GM13977 (cell line): ENCODE measurements at places on chromosomes 6 and 20.

GRCh38 chr6:159093609-159094443 lies 49.0 kb upstream of the TAGAP start:
- no peak for DNase-seq

DNA sequence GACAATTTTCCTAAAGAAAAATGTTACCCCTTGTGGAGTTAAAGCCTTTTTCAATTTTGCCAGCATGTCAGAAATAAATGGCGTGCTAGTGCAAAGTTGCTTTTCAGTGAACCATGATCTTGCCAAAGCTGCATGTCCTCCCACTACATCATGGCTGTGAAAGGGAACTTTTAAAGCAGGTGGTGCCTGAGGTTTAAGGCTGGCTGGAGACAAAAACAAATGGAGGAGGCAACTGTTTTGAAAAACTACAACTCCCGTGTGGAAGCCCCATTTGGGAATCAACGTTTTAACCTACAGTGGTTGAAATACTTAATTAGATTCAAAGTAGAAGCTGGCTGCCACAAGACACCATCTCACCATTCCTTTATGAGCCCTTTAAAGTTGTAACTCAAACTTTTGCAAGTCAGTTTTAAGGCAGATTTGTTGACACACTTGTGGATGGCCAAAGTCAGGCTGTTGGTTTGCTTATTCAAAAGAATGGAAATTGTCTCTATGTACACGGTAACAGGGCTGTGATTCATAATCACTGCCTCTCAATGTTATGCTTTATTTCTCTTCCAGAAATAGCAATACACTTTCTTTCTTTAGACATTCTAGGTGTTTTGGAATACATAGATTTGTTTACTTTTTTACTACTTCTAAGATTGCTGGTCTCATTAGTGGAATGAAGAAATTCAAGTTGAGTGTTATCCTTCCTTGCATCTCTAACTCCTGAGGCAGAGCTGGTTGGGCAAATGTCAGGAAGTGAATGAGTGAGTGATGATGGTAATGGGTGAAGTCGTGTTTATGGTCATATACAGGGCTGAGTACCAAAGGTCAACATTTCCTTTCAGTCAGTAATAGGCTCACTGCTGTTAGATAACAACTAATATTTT lies 196.4 kb upstream of the GMDS start:
- DNase-seq, result no peak

DNA sequence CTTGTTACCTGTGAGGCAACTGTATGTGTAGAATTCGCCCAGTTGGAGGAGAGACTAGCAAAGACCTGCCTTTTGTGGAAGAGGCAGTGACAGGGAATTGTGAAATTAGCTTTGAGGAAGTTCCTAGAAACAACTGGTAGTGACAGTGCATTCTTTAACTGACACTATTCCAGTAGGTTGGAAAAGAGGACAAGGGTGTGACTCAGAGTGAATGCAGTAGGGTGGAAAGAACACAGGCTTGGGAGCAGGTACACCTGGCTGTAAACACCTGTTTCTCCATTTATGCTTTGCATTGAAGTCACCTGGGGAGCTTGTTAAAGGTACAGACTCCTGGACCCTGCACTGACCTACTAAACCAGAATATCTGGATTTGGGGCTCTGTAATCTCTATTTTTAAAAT lies 295.7 kb downstream of the PHACTR1 start:
- no peak for DNase-seq

- DNase-seq, result no peak
Measured at GRCh38 chr20:39775110-39775509, 813.0 kb downstream of the DHX35 start.

DNA sequence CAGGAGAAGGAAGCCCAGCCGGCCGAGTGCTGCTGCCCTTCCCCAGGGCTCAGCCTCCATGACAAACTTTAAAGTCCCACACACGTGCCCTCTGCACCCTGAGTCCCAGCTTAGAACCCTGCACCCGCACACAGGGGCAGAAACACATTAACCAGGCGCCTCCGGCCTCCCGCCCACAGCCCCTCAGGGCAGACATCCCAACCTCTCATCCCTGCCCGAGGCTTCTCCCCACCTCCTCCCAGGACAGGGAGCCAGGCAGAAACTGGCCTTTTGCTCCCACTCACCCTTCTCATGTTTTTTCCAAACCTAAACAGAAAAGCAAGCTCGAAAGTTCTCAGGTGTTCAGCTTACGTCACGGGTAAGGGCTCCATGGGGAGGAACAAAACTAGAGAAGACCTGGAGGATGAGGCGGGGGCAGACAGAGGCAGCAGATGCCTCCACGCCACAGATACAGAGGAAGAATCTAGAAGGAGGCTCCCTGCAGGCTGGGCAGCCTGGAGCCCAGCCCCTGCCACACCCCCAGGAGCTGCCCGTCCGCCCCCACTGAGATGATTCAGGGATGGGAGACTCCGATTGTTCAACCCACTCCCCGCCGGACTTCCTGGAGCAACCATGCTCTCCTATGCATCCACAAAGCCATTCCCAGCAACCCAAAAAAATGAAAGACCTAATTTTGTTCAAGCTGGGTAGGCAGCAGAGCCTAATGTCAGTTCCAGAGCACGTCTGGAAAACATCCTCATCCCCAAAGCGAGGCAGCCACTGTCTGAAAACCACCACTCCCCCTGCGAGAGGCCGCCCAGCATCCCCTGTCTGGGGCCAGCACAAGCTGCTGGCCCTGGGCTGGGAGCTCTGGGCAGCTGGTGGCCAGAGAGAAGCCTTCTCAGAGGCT lies 8.8 kb downstream of the KCNQ2 start:
- no peak for DNase-seq

DNA sequence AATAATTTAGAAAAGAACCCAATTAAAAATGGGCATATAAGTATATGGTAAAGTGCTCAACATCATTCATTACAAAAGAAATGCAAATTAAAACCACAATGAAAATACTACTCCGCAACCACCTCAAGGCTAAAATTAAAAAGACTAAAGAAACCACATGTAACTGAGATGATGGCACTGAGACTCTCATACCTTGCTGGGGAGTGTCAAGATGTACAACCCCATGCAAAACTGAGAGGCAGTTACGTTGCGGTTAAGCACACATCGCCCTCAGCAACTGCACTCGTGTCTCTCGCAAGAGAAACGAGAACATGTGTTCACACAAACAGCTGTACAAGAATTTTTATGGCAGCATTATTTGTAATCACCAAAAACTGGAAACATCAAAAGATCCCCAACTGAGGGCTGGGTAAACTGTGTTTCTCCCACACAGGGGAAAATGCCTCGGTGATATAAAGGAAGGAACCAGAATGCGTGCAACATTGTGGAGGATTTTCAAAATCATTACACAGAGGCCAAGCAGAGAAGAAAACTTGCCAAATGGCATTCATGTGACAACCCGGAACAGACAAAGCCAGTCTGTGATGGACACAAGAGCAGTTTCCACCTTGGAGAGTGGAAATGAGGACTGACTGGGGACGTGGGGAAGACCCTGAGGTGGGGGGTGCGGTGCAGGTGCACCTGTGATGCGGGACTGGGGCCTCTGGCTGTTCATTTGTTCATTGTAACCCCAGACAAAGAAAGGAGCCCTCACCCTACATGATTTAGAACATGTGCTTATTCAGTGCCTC lies 144.9 kb downstream of the WDR27 start:
- DNase-seq, result peak; percentile 85

GRCh38 chr6:166045860-166046200 lies 121.8 kb downstream of the TBXT start:
- DNase-seq, result no peak

DNA sequence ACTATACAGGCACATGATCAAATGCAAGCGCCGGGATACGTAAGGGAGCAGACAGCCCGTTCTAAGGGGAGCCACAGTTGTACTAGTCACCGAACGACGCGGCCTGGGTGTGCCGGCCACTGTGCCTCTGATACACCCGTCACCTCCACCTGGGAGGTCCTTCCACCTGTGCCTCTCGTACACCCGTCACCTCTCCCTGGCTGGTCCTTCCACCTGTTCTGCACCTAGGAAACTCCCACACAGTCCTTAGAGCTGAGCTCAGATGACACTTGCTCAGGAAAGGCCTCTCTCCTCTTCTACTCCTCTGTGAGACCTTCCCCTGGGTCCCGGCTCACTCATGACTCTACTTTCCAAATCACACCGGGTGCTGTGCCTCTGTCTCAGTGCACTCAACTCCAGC lies 245.0 kb downstream of the TTLL2 start:
- DNase-seq, result no peak

DNA sequence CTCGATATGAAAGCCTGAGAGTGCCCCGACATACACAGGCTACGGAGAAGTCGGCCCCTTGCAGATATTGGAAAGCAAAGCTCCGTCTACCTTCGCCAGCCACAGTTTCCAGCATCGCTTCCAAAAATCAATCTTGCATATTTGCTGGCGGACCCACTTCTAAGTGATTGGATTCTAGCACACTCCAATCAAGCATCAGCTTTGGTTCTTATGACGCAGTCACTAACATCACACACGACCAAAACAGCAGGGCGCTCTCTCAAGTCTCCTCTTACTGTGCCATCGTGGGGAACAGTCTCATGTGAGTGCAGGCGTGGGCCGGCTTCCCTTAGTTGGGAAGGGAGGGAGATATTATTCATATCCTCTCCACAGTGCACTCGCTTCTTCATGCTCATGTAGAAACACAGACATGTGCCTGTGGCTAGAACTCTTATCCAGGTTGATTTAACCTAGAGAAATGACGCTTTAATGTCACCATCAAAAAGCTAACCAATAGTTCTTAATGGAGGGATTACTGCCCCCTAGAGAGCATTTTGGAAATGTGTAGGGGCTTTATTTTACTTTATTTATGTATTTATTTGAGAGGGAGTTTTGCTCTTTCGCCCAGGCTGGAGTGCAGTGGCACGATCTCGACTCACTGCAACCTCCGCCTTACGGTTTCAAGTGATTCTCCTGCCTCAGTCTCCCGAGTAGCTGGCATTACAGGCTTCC lies 229.8 kb downstream of the SOD2 start:
- no peak for DNase-seq

GRCh38 chr20:53597030-53597482 lies 3.4 kb upstream of the ZNF217 start:
- DNase-seq, result no peak

GRCh38 chr6:20717743-20718142 lies 183.5 kb downstream of the CDKAL1 start:
- no peak for DNase-seq

GRCh38 chr6:109165392-109165974 lies 70.2 kb downstream of the CEP57L1 start:
- no peak for DNase-seq

GRCh38 chr6:284486-284885 lies 7.8 kb upstream of the DUSP22 start:
- no peak for DNase-seq

GRCh38 chr6:80165143-80165542 lies 58.7 kb downstream of the BCKDHB start:
- DNase-seq, result peak; percentile 30

GRCh38 chr6:64266351-64266821 lies 630.8 kb downstream of the PHF3 start:
- DNase-seq, result peak; percentile 10

DNA sequence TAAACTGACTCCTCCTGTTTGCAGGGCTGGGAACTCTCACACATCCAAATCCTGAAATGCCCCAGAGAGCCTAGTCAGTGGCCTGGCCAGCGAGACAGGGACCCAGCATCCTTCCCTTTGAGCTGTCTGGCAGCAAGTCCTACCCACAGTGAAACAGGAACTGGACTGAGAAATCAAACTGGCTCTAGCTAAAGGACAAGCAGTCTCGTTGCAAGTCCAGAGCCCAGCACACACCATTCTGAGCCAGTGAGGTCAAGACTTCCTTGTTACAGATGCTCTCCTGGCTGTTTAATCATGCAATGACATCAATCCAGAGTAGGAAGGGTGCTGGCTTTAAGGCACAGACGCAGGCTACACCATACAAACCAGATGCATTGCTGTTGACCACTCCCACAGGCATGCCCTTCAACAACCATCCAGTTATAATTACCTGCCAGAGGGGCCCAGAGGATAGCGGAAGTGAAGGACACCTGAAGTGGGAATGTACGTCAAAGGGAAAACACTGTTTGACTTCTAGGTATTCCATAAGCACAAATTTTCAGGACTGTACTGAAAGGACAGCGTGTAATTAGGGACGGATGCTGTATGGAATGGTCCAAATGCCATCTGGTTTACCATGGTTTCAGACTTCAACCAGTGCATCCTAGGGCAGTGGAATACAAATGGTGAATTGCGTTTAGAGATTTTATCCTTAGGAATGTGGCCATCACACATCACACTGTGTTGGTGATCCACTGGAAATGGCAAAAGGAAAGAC lies 114.4 kb downstream of the SLC23A2 start:
- DNase-seq, result no peak

DNA sequence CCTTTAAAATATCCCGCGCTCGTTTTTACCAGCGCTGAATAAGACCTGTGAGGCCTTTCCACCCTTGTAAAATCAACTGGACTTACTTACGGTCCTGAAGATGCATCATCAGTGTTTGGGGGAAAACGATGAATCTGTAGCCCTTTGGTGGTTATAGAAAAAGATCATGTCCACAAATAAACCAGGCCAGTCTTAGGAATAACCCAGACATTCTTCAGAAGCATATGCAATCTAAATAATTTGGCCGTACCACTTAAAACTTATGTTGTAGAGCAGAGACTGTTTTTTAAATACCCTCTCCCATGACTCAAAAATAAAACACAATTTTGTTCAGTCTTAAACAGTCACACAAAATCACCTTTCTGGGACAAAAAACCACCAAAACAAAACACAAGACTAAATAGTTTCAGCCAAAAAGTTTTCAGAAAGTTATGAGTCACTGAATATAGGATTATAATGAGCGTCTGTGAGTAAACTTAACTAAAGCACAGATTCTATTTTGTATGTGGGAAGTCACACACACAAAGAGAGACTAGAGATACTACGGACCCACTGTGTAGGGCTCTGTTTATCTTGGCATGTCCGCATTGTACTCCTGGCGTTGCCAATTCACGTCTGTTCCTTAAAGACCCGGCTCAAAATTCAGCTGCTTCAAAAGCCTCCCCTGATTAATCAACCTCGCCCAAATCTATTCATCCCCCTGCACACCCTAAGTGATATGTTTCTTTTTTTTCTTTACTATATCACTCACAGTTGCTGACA lies 26.5 kb upstream of the SMOC2 start:
- no peak for DNase-seq

DNA sequence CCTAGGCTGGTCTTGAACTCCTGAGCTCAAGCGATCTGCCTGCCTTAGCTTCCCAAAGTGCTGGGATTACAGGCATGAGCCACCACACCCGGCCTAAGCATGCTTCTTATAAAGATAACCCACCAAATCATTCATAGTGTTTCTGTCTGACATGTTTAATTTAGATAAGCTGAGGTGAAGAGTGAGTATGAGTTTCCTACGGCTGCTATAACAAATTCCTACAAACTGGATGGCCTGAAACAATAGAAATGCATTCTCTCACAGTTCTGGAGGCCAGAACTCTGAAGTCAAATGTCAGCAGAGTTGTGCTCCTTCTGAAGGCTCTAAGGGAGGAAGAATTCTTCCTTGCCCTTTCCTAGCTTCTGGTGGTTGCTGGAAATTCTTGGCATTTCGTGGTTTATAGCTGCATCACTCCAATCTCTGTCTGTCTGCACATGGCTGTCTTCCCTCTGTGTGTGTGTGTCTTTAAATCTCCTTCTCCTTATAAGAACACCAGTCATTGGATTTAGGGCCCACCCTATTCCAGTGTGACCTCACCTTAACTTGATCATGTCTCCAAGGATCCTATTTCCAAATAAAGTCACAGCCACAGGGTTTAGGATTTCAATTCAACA lies 29.9 kb downstream of the MAPK13 start:
- DNase-seq, result no peak

- DNase-seq, result no peak
Measured at GRCh38 chr6:43096451-43097097, 20.5 kb downstream of the PTK7 start.
